ENCODE measurements at places on chromosomes 7 and 10. TPM values are rescaled to one million over a fixed set of nuclear protein-coding genes. Genes with fewer than 3 reads are reported as not detected.

The CUBN gene
- total RNA-seq = 2.7 TPM

- peak; percentile 88 for DNase-seq
Measured at GRCh38 chr10:119521443-119522204, 20.9 kb downstream of the RGS10 start.

The TAS2R41 gene
- total RNA-seq = not detected

- DNase-seq = no peak
Measured at GRCh38 chr10:106957823-106958588, 206.5 kb downstream of the SORCS1 start.

GRCh38 chr10:35451151-35452016 lies 115.1 kb downstream of the CCNY start:
- no peak for DNase-seq

The CPN1 gene
- not detected for total RNA-seq

- DNase-seq = no peak
Measured at GRCh38 chr7:22356701-22357310, at the start of gene RAPGEF5. RAPGEF5 (minus strand) TSS chr7:22357154; CDS start chr7:22357060, 94 bp downstream.

The MYO1G gene
- 0.11 TPM for total RNA-seq

DNA sequence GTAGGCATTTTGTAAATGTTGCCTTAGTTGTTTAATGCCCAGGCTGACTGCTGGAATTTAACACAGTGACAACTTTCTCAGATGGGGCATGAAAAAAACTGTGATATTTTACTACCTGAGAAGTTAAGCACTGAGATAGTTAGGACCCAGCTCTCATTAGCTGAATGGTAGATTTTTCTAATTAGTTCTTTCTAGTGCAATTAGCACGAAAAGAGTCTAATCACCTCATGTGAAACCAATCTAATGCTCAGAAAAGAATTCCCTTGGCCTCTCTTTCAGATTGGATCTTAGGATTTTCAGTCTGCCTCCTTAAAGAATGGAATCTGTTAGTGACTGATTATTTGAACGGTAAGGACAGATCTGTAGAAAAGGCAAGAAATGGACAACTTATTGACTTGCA lies 743.2 kb downstream of the AUTS2 start:
- DNase-seq = no peak

DNA sequence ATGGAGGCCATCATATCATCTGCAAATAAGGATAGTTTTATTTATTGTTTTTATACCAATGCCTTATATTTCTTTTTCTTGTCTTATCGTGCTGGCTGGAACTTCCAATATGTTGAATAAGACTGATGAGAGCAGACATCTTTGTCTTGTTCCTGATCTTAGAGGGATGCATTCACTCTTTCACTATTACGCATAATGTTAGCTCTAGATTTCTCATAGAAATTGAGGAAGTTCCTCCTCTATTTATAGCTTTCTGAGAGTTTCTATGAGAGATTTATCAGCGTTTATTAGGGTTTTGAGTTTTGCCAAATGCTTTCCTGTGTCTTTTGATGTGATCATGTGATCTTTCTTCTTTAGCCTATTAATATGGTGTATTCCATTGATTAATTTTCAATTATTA lies 49.3 kb downstream of the COL28A1 start:
- no peak for DNase-seq

The WEE2 gene
- total RNA-seq = not detected

All from astrocyte (in vitro differentiated cells and primary cell).